ENCODE measurements at places on chromosomes 16 and 17.

DNA sequence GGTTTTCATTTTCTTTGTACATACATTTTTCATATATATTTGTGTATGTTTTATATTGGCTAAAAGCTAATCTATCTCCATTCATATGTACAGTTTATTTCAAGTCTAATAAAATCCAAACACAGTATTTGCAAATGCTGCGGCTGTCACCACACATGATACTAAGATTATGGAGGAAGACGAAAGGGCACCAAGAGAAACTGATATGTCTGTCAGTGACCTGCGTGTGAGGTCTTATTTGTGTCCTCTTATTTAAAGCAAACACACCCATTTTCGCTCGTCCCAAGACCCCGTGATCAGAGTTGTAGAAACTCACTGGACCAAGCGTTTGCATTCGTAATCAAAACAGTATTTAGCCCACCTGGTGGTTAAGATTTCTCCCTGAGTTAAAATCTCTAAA lies 8.2 kb downstream of the MLYCD start:
- DNase-seq: no peak

GRCh38 chr17:56914581-56915273 lies 878 bp upstream of the TRIM25 start:
- no peak for DNase-seq

GRCh38 chr17:8163978-8164814 lies 1.4 kb upstream of the VAMP2 start:
- DNase-seq: peak; percentile 54

- DNase-seq: no peak
These were observed 68.0 kb upstream of the GAS7 start for GRCh38 chr17:10266296-10266876.

DNA sequence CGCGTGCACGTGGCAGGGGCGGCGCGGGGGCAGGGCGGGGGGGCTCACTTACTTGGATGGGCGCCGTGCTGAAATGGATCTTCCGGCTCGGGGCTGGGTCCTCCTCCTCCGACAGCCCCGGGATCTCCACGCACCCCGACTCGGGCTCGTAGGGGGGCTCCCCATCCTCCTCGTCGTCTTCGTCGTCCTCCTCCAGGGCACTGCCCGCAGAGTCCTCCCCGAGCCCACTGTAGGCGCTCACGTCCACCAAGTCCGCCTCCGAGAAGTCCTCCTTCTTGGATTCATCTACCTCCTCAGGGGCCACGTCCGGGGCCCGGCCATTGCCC lies 1.4 kb downstream of the PPP1R9B start:
- DNase-seq: no peak

DNA sequence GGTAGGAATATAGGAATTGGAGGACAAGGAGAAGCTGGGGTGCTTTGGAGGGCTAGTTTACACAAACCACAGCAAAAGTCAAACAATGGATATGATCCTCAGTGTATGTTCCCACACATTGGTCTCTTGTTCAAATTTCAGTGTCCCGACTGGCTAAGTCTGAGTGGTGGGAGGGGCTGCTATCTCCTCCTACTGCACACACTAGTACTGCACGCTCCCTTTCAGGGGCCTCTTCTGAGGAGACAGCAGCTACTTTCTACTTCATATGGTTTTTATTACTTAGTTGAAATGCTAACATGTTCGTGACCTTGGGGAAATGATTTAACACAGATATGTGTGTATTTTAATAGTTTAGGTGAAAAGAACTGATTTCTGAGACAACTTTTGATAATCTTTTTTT lies 18.8 kb upstream of the KRT10 start:
- DNase-seq: no peak

DNA sequence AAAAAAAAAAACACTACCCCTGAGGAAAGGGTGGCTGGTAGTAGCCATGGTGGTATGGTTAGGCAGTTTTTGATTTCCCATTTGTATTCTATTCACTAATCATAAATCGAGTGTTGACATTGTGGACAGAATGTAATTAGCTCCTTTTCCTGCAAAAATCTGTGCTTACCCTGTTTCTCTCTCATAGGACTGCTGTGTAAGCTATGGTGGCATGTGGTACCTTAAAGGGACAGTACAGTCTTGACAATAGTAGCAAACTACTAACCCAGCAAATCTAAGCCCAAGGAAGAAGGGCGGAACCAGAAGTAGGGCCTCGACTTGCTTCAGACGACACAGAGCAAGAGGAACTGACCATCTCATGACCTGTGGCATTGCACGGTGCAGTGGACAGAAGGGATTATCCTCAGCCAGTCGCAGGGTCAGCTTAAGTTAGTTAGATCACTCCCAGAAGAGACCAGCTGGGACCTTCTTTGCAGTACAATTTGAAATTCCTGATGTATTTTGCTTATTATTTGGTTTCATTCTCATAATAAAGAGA lies 36.3 kb downstream of the POLR3E start:
- DNase-seq: no peak

GRCh38 chr17:77769215-77769614 lies 189.3 kb upstream of the TNRC6C start:
- DNase-seq: no peak
